Omental fat pad (tissue), 4 donors: ENCODE measurements at places on chromosomes 11 and 22. TPM values are rescaled to one million over a fixed set of nuclear protein-coding genes. Genes with fewer than 3 reads are reported as not detected.
A peak's percentile ranks its signal among the peaks of the same experiment; 100 is the strongest.

Gene SEC14L6
- 3.9 TPM for total RNA-seq

Gene WBP2NL
- total RNA-seq: 0.50 TPM

Gene APOL2
- 122 TPM for total RNA-seq

Gene PHF21A
- 23.4 TPM for total RNA-seq

Gene PNPLA5
- not detected for total RNA-seq

Gene PATE4
- total RNA-seq: not detected

Gene CDC42BPG
- total RNA-seq: 0.48 TPM

Gene HEPHL1
- not detected for total RNA-seq

DNA sequence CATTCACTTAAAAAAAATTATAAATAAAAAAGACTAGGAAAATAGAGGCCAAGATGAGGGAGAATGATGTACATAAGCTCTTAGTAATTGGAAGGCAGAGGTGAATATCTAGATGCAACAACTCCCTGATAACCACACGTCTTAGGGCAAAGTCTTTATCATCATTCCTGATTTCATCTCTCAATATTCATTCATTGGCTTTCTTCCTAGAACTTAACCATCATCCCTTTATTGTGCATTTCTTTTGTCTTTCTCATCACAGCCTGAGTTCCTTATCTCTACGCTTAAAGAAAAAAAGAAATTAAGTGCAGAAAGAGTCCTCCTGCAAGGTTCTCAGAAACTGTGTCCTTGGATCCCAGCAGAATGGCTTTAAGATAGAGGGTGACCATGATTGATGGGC lies 23.2 kb upstream of the FLI1 start:
- no peak for DNase-seq

DNA sequence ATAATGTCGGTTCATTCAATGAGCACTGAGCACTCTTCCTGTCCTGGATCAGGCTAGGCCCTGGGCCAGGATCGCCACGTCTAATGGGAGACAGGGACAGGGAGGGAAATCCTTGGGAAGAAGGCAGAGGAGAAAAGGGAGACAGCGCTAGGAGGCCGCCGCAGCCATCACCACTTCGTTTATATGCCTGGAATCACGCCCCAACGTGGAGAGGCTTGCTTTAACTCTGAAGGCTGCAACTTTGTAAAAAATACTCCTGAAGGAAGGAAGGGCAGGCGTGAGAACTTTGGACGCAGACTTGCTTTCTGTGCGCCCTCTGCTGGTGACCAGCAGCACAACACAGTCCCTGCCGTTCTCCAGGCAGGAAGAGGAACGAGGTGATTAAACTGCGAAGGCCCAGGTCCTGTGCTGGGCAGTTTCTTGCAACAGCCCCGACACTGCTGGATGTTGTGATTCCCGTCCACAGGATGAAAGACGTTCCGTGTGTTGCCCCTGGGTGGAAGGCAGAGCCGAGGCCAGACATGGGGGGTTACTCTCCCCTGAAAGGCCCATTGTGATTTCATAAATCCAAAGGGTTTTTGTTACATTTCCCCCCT lies 22.1 kb downstream of the RIBC2 start:
- DNase-seq: peak; percentile 81

GRCh38 chr11:120719348-120719747 lies 207.8 kb downstream of the GRIK4 start:
- DNase-seq: no peak

DNA sequence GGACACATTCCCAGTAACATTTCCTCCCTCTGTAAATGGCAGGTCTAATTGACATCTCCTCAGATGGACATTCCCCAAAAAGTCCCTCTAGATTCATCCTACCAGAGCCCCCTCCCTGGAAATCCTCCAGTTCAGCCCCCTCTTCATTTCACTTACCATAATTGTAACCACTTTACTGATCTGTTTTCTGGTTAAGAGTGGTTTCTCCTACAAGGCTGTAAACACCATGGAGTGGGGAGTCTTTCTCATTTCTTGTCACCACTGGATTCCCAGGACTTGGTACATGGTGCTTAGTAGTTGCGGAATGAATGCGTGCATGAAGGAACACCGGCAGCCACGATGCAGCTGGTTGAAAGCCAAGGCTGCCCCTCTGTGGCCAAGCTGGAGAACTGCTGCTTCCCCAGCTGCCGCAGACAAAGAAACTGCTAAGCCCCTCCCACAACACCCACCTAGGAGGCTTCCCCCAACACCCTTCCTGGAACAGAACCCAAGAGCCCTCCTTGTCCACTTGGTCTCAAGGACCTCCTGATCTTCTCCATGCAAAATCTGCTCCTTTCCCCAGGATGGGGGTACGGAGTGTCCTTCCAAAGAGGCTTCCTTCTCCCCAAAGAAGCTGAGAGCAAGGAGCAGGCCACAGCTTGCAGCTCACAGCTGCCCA lies 18.6 kb upstream of the SCARF2 start:
- no peak for DNase-seq

DNA sequence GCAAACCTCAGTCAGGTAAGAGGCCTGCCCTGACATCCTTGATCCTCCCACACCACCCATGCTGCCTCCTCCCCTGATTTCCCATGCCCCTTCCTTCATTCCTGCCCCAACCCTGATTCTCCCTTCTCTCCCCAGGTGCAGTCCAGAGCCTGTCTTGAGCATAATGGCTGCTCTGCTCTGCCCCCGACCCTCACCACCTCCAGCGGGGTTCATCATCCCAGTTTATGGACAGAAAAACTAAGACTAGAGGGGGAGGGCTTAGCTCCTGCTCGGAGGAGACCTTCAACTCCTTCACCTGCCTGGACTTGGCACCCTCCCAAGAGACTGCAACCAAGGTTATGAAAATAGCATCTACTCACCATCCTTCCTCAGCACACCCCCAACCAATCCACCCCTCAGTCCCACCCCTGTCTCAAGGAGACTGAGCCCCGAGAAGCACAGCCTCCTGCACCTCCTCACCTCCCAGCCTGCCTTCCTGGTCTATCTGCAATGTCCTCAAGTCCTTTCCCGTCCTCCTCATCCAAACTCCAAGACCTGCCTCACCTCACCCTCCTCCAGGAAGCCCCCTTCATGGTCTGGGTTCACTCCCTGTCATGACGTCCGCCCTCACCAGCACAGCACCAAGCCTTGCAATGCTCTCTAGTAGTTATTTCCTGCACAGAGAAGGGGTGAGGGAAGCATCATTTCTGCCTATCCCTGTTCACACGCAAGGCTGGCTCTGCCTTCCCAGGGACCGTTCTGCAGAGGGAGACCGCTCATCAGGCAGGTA lies 103.1 kb downstream of the PDE2A start:
- DNase-seq: no peak

GRCh38 chr11:30990625-30991296 lies 378.8 kb downstream of the DCDC1 start:
- DNase-seq: no peak

- DNase-seq: no peak
Observed at GRCh38 chr11:64206457-64207255, at the start of gene FERMT3. Gene FERMT3, plus strand, starts transcription at chr11:64206721. Its CDS starts 644 bp downstream, at chr11:64207365.

GRCh38 chr22:27185760-27186302 lies 528.4 kb downstream of the MIAT start:
- DNase-seq: no peak

GRCh38 chr11:79170321-79170720 lies 270.5 kb downstream of the TENM4 start:
- DNase-seq: no peak

- DNase-seq: no peak
Observed at GRCh38 chr11:66082946-66083698, 13.1 kb downstream of the PACS1 start.

GRCh38 chr22:19180740-19181410 lies 2.3 kb upstream of the SLC25A1 start:
- no peak for DNase-seq

GRCh38 chr11:33013755-33014154 lies 1.9 kb upstream of the DEPDC7 start:
- no peak for DNase-seq

DNA sequence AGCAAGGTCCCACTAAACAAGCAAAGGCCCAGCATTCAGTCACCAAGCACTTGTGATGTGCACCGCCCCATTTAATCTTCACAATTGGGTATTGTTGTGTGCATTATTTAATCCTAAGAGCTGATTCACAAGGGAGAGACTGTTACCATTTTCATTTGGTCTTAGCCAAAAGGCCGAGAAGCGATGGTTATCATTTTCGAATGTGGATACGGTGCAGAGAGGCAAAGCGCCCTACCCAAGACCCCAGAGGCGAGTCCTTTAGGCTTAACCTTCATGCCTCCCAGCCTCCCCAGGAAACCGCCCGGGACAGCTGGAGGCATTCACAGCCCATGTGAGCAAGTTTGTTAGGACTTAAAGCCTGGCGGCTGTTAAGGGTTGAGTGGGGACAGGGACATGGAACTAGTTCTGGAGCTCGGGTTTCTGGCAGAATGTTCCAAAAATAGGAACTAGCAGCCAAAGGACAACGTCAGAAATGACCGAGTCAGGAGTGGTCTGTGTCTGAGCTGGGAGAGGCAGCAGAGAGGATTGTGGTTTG lies 13.0 kb upstream of the UPK3A start:
- no peak for DNase-seq

- DNase-seq: no peak
Observed at GRCh38 chr11:11382858-11383532, 29.9 kb upstream of the CSNK2A3 start.

GRCh38 chr11:71201936-71202597 lies 50.3 kb downstream of the SHANK2 start:
- no peak for DNase-seq

- peak; percentile 52 for DNase-seq
Observed at GRCh38 chr11:110376711-110377324, 52.9 kb upstream of the FDX1 start.

DNA sequence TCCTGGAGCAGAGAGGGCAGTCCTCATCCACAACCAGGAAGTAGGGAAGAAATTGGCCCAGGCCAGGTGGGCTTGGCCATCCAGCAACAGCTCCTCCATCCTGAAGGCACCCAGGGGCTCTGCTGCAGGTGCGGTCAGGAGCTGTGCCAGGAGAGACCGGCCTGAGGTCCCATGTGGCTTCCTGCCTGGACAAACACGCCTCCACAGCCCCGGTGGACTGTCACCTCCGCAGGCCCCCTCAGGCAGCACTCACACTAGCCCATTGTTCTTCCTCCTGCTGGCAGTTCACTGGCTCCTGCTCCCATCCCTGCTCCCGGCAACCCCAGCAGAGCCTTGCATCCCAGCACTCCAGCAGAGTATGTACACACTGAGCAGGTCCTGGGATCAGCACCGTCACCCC lies 16.0 kb upstream of the POU2AF1 start:
- no peak for DNase-seq

- DNase-seq: no peak
Observed at GRCh38 chr11:112852143-112852866, 108.9 kb upstream of the NCAM1 start.

DNA sequence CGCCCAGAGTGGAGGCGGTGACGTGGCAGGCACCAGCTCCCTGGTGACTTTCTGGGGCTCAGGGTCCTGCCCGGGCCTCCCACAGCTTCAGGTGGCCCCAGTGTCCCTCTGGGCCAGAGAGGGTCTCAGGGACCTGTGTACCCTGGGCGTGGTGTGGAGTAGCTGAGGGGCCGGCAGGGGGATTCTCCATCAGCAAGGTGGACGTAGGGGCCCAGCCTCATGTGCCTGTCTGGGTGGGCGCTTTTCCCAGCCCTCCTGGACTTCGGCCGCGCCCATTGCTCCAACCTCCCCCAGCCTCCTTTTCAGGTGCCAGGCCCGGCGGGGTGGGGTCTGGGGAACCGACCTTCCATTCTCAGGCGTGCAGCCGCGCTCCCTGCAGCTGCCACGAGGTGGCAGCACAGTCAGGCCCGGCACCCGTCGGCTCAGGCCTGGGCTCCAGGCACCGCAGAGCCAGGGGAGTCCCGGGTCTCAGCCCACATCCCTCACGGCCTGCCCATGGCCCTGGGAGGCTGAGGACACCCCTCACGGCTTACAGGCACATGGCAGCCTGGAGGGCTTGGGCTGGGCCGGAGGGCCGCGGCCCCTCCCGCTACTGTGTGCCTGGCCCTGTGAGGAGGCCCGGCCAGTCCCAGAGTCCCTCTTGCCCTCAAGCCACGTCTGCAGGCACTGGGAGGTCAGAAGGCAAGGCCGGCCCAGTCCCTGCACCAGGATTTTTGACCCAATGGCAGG lies 19.9 kb upstream of the MUC5B start:
- peak; percentile 38 for DNase-seq
